ENCODE measurements at places on chromosomes 11 and 22.

- DNase-seq, result no peak
These were observed 6.7 kb downstream of the NECTIN1 start for GRCh38 chr11:119722281-119722794.

DNA sequence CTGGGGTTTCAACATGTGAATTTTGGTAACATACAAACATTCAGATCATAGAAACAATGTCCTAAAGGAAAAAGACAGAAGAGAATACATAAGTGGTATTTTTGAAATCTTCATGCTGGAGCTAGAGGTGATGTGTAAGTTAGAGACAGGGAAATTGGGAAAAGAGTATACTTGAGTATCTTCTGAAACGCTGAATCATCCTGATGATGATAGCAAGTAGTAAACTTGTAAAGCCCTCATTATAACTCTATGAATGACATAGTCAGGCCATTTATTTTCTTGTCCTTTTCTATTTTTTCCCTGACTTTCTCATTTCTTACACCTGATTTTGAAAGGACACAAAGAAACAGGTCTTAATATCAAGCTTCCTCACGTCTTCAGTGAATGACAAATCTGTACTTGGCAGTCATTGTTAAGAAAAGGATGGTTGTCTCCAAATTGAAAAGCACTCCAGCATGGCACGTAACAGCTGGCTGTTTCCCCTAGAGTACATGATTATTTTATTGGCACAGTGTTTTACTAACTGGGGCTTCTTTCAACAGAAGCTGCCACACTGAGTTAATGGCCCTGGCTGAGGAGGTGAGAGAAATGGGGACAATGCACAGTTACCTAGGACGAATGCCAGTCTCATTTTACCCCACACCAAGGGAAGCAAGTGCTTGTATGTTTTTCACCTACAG, 140.7 kb upstream of the CTSC start:
- no peak for DNase-seq

- DNase-seq, result no peak
These were observed 16.4 kb downstream of the STX3 start for GRCh38 chr11:59771605-59772004.

DNA sequence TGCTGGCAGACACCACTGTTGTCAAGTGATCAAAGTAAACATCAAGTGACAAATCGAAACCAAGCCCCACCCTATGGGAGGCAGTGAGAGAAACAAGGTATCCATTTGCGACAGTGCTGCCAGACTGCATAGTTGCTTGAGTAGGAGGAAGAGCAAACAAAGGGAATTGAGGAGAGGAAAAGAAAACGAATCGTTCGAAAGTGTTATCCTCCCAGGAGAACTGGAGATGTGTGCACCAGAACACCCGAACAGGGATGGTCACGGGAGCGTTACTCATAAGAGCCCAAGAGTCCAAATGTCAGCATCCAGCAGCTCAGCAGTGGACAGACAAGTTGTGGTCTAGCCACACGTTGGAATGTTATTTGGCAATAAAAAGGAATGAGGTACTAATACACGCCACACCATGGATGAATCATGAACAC, 58.4 kb upstream of the NUP50 start:
- no peak for DNase-seq

- DNase-seq, result no peak
These were observed 261.4 kb downstream of the TBC1D22A start for GRCh38 chr22:47023871-47024270.

- DNase-seq, result no peak
These were observed 54.0 kb downstream of the AHNAK start for GRCh38 chr11:62492586-62492985.

- DNase-seq, result no peak
These were observed 863.3 kb downstream of the TBC1D22A start for GRCh38 chr22:47625531-47626427.

- peak; percentile 53 for DNase-seq
These were observed 3.7 kb upstream of the RELT start for GRCh38 chr11:73372375-73372993.

- no peak for DNase-seq
These were observed 85.6 kb downstream of the CACNG2 start for GRCh38 chr22:36617694-36618522.

- no peak for DNase-seq
These were observed 28.9 kb downstream of the NAP1L4 start for GRCh38 chr11:2963112-2963754.

DNA sequence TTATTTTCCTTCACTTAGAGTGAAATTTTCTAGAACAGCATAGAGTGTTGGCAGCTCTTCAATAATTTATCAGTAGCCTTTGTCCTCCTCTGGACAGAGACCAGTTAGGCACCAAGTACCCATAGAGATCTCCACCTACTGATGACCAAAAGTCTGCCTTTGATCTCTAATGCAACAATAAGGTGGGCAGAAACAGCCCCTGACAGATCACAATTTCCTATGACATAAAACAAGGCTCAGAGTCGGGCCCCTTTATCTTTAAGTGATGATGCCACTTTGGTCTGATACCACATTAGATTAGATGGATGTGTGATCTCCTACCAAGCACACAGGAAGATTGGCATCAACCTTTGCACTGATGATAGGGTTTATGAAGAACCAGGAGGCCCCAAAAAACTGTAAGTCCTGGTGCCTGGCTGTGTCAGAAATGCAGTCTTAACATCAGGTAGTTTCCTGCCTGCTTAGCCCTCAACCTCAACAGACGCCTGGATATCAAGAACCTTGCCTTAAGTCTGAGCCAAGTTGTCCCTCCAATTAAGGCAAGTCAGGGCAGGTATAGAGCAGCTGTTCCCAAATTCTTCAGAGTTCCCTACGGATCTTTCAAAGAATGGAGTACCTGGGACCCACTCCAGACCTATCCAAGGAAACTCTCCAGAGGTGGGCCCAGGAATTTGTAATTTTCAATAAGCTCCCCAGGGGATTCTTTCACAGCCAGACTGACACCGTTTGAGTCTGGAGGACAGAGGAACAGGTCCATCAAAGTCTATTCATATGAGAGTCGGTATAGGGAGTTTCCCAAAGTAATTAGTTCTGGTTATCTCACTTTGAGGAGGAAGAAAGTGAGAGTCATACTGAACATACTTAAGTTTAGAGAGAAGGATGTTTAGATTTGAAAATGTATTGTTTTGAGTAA, 30.6 kb upstream of the TMPRSS4 start:
- DNase-seq, result no peak

DNA sequence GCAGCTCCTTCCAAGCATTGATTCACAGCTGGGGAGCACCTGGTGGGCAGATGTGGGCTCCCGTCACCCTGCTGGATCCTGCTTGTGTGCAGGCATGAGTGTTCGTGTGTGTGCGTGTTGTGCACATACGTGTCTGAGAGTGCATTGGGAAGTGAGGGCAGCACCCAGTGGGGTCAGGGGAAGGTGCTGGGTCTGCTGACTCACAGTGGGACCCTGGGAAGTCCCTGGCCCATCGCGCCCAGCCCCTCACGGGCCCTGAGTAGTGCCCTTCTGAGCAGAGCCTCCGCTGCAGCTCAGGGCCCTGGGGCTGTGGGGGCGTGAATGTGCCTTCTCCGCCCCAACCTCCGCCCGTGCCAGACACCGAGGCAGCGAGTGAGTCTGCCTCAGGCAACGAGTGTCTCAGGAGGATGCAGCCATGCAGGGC, 36.8 kb downstream of the WNT11 start:
- no peak for DNase-seq

- no peak for DNase-seq
These were observed 25.6 kb upstream of the TENM4 start for GRCh38 chr11:79466411-79466810.

DNA sequence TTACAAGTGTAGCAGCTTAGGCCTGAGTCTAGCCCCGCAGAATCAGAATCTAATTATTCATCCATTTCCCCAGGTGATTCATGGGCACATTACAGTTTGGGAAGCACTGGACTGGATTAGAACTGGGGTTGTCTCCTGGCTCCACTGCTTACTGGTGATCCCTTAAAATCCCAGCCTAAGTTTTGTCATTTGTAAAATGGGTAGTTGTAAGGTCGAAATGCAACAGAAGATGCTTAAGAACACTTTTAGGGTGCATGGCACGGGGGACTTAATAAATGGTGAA, 1.3 kb downstream of the STX3 start:
- DNase-seq, result peak; percentile 52

DNA sequence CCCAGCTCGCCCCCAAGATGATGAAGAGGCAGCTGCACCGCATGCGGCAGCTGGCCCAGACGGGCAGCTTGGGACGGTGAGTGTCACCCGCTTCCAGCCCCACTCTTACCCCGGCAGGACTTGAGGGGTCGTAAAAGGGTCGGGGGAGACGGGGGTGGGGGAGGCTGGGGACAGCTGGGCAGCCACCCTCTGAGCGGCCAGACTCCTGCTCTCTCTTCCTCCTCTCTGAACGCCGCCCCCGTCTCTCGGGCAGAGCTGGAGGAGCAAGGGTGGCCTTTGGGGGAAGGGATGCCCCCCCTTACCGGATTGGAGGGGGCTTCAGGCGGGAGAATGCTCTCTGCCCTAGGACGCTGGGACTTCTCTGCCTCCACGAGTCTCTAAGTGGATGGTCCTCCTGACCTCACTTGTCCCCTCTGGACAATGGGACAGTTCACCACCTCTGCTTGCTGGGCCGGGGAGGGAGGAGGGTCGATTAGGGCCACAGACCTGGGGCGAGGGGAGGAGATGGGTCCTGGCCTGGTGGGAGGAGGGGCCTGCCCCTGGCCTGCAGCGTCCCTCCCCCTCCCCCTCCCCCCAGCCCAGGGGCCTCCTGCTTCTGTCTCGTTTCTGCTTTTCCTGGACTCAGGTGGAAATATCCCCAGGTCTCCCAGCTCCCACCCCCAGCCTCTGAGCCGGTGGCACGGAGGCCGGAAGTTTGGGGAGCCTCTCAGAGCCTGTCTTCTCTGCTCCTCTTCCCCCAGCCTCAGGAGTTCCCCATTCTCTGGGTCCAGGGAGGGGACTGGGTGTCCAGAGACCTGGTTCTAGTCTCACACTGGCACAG, 512 bp downstream of the SH3BP1 start:
- DNase-seq, result no peak

DNA sequence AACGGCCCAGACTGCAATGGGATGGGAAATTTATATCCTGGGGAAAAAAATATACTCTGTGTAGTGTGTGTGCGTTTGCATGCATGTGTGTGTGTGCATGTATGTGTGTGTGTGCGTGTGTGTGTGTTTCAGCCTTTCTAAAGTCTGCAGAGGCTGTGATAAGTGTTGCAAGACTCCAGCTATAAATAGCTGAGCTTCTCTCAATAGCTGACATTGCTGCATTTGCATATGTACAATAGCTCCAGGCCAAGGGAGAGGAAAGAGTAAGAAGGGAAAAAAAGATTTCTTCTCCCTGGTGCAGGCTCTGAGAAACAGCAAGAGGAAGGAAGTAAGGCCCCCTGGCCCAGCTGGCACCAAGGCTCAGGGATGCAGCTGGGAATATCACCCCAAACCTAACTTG, 483.0 kb downstream of the MN1 start:
- peak; percentile 37 for DNase-seq

DNA sequence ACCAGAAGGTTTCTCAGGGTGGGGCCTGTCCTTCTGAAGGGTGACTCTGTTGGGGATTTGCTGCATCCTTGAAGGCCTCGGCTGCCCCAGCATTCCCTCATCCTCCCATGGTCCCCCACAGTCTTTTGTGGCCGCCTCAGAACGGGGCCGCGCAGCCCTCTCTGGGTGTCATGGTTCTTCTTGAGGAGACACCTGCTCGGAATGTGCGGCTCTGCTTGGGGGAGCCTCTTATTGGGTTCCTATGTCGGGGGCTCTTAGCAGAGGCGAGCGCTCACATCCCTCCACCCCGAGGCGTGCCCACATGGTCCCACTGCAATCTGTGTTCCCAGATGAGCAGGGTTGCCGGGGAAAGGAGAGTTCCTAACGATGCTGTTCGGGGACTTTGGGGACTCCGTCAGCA, 1008.4 kb downstream of the BRD1 start:
- DNase-seq, result no peak

DNA sequence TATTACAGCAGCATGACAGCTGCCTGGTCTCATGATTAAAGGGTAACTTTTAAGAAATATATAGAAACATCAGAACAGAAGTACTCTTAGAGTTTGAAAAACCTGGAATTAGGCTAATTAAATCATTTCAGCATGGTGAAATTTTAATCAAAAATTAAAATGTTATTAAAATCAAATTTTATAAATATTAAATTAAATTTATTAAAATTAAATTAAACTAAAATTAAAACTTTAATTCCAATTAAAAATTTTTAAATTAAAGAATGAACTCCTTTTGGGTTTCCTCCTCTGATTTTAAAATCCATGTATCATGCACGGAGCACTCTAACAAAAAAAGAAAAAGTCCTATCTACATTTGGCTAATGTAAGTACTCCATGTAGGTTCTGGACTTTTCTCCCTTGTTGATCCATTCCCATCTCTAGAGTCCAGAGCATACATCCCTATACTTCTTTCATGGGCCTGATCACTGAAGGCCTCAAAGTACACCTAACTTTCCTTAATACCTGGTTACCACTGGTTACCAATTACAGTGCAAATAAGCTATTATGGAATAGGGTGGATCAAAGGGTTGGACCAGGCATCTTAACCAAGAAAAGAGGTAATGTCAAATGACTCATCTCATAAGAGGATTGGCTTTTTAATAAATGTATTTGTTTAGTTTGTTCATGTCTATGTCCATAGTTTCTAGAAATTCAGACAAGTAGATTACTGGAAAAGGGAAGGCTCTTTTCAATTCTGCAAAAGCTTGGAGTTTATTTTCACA, 48.4 kb upstream of the MUC15 start:
- no peak for DNase-seq

- no peak for DNase-seq
These were observed 274.9 kb upstream of the CADM1 start for GRCh38 chr11:115778928-115779650.

Data from dermis blood vessel endothelial cell (primary cell).